Left lung (tissue), 14 donors: ENCODE measurements at places on chromosomes 11 and 22. TPM values are rescaled to one million over a fixed set of nuclear protein-coding genes. Genes with fewer than 3 reads are reported as not detected.

DNA sequence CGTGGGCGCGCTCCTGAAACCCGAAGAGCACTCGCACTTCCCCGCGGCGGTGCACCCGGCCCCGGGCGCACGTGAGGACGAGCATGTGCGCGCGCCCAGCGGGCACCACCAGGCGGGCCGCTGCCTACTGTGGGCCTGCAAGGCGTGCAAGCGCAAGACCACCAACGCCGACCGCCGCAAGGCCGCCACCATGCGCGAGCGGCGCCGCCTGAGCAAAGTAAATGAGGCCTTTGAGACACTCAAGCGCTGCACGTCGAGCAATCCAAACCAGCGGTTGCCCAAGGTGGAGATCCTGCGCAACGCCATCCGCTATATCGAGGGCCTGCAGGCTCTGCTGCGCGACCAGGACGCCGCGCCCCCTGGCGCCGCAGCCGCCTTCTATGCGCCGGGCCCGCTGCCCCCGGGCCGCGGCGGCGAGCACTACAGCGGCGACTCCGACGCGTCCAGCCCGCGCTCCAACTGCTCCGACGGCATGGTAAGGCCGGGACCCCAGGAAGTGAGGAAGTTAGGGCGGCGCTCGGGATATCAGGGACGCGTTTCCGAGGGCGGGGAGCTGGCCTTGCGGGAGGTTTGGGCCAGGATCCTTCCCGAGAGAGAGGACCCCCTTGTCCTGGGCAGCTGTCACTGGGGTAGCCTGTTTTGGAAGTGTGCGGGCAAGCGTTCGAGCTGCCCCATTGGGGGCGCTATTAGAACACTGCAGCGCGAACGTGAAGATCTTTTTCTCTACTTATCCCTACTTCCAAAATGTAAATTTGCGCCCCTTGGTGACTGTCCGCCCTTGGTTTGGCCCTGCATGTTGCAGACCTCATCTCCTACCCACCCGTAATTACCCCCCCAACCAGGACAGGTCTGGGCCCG is 796 bp downstream of the MYOD1 start:
- no peaks in the 10 kb centered on the region for H3K36me3 ChIP-seq
- peaks cover 100% of the 10 kb centered on the region for H3K27me3 ChIP-seq
- no peaks in the 10 kb centered on the region for H3K4me1 ChIP-seq

- DNase-seq = no peak
- no peak overlapping the region for H3K4me3 ChIP-seq
- H3K27me3 ChIP-seq = no peaks in the 10 kb centered on the region
- peaks cover 7% of the 10 kb centered on the region for H3K4me1 ChIP-seq
Measured at GRCh38 chr11:43367382-43368178, 8.9 kb downstream of the TTC17 start.

- H3K4me1 ChIP-seq = no peaks in the 10 kb centered on the region
- no peak for DNase-seq
- H3K27me3 ChIP-seq = no peaks in the 10 kb centered on the region
- no peak overlapping the region for H3K27ac ChIP-seq
- no peaks in the 10 kb centered on the region for H3K36me3 ChIP-seq
Measured at GRCh38 chr11:93213622-93214021, 15.8 kb upstream of the SLC36A4 start.

DNA sequence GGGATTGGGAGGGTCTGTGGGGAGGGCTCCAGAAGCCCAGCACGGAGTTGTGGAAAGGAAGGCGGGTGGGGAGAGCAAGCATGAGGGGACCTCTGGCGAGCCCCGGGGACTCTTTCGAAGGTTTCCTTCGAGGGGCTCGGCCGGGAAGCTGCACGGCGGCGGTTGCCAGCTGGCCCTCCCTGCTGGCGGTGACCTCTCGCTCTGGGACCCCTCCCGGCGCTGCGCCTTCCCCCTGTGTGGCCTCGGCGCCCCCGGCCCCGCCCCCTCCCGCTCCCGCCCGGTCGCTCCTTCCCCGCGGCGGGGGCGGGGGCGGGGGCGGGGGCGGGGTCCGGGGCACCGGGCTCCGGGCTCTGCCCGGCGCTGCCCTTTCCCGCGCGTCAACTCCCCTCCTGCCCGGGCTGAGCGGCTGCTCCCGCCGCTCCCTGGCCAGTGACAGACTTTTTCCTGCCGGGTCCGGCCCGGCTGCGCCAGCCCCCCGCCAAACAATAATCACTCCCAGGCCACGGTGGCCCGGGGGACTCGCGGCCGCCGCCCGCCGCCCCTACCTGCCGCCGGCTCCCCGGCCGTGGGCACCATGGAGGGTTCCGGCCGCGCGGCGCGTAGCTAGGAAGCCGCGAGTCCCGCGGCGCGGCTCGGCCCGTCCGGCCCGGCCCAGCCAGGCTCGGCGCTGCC is 941 bp downstream of the CLCF1 start:
- H3K4me1 ChIP-seq = peaks cover 20% of the 10 kb centered on the region
- no peaks in the 10 kb centered on the region for H3K27me3 ChIP-seq
- H3K36me3 ChIP-seq = no peaks in the 10 kb centered on the region
- H3K4me3 ChIP-seq = peak overlapping the region; percentile 46
- DNase-seq = peak; percentile 64
- H3K27ac ChIP-seq = peak overlapping the region; percentile 85

- H3K4me1 ChIP-seq = no peaks in the 10 kb centered on the region
- H3K27me3 ChIP-seq = no peaks in the 10 kb centered on the region
- H3K27ac ChIP-seq = no peak overlapping the region
- no peak overlapping the region for H3K4me3 ChIP-seq
- no peak for DNase-seq
- no peaks in the 10 kb centered on the region for H3K36me3 ChIP-seq
Measured at GRCh38 chr11:63745304-63746170, 23.0 kb downstream of the ZFTA start.

GRCh38 chr11:59183771-59184170 is 11.8 kb downstream of the DTX4 start:
- peaks cover 42% of the 10 kb centered on the region for H3K4me1 ChIP-seq
- H3K36me3 ChIP-seq = peaks cover 13% of the 10 kb centered on the region
- H3K4me3 ChIP-seq = no peak overlapping the region
- H3K27ac ChIP-seq = peak overlapping the region; percentile 26

- H3K4me3 ChIP-seq = no peak overlapping the region
- H3K27ac ChIP-seq = no peak overlapping the region
- H3K36me3 ChIP-seq = no peaks in the 10 kb centered on the region
- peaks cover 7% of the 10 kb centered on the region for H3K4me1 ChIP-seq
Measured at GRCh38 chr11:34192481-34193401, 87.3 kb downstream of the NAT10 start.

DNA sequence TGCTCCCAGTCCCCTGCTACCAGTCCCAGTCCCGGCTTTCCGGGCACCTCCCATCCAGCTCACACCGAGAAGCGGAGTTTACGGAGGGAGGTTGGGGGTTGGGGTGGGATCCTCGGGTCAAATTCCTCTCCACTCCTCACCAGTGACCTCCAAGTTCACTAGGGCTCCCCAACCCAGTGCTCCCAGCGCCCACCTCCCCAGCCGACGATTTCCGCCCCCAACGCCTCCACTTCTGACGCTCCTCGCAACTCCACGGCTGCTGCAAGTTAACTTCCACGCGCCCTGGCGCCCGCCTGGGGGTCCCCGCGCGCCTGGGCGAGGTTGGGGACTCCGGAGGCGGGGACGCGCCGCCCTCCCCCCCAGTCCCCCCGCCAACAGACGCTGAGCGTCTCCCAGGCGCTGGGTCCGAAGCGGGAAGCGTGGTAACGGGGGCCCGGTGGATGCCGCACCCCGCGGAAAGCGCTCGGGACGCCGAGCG is 526 bp downstream of the TPST2 start:
- H3K27ac ChIP-seq = peak overlapping the region; percentile 84
- DNase-seq = no peak
- peak overlapping the region; percentile 92 for H3K4me3 ChIP-seq
- peaks cover 21% of the 10 kb centered on the region for H3K4me1 ChIP-seq
- no peaks in the 10 kb centered on the region for H3K27me3 ChIP-seq

DNA sequence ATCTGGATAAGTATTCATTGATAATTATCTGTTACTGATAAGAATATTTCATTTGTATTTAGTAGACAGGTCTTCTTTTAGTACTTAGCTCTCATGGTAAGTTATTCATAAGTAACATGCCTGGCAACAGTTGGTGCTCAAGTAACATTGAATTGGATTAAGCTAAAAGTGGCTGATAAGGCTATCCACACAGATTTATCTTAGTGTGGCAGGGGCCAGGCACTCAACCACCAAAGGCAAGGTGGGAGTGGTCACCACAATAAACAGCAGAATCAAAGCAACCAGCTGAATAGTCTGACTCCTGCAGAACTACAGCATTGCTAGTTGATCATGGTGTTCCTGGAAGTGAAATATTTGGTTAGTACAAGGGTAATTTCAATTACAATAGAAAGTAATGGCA is 33.0 kb upstream of the NARS2 start:
- H3K4me3 ChIP-seq = no peak overlapping the region
- H3K27ac ChIP-seq = no peak overlapping the region
- DNase-seq = no peak
- no peaks in the 10 kb centered on the region for H3K4me1 ChIP-seq

DNA sequence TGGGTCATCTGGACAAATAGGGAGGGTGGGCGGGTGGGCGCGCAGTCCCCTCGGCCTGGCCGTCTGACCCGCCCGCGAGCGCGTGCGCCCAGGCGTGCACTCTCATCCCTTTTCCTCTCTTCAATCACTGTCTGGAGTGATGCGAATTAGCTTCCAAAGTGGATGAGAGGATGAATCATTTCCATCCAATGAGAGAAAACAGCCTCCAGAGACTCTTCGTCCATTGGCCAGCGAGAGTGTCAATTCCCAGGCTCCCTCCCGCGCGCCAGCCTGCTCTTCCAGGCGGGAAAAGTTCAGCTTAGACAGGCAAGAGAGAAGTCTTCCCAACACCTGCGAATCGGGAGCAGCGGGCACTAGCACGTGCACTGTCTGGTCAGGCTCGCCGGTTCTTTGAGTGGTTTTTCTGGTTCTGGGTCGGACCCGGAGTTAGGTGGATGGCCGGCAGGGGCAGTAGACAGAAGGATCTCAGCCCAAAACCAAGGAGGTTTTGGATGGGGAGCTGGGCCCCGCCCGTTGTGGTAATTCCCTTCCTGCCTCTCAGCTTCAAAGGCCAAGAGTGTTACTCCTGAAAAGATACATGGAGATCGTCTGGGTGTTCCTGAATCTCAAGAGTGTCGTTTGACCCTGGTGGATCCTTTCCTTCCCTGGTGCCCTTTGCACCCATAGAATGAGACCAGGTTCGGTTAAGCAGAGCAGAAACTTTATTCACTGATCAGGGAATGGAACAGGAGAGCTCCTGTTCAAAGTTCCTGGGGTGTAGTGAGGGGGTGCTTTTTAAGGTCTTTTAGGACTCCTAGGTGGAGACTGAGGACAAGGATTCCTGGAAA is 33.4 kb upstream of the GLYATL1 start:
- H3K27me3 ChIP-seq = peaks cover 64% of the 10 kb centered on the region
- no peak overlapping the region for H3K27ac ChIP-seq
- no peaks in the 10 kb centered on the region for H3K36me3 ChIP-seq
- H3K4me3 ChIP-seq = no peak overlapping the region
- H3K4me1 ChIP-seq = no peaks in the 10 kb centered on the region

PHF21B gene
- total RNA-seq = 0.24 TPM

CBY1 gene
- total RNA-seq = 24.4 TPM

POU2F3 gene
- 3.3 TPM for total RNA-seq

GAL3ST1 gene
- 4.6 TPM for total RNA-seq

FAM83F gene
- 0.64 TPM for total RNA-seq

CSNK2A3 gene
- total RNA-seq = 1.9 TPM
